Stimulated activated CD8-positive, alpha-beta memory T cell treated with anti-CD3 and anti-CD28 coated beads, Interleukin-12 subunit alpha, Interleukin-12 subunit beta, amount 100 ng/mL, for 4 hours (primary cell): ENCODE measurements at places on chromosomes 4 and X.

- no peak for DNase-seq
Observed at GRCh38 chrX:84737471-84737871, 235.2 kb upstream of the HDX start.

DNA sequence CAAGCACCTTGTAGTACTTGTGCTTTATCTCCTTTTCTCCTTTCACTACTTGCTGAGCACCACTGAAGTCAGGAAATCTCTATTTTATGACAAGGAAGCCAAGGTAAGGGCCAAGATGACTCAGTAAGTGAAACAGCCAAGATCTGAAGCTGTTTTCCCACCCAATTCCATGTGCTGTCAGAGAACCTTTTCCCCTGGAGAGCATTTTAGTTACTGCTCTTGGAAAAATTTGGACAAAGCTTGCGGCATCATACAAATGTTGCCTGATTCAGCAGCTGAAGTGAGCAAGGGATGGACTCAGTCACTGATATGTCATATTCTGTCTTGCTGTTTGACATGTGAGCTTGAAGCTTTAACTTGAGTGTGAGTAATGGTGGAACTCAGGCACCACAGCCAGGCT, 391.4 kb downstream of the RAB28 start:
- no peak for DNase-seq

DNA sequence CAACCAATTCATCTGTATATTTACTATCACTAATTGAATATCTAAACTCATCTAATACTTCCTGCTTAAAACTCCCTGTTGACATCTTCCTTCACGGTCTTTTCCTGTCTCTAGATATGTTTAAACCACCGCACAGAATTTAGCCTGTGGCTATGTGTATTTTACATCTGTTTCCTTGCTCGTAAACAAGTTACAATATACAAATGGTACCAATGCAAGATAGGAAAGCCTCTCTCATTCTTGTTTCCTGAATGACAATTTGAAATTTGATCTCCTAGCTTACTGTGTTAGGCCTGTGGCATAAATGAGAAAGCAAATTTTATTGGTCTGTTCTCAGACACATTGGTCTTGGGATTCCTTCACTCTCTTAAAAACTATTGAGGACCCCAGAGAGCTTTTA, 89.7 kb upstream of the PCDH7 start:
- DNase-seq, result no peak

- no peak for DNase-seq
Observed at GRCh38 chr4:120071192-120071795, 4.6 kb upstream of the MAD2L1 start.

DNA sequence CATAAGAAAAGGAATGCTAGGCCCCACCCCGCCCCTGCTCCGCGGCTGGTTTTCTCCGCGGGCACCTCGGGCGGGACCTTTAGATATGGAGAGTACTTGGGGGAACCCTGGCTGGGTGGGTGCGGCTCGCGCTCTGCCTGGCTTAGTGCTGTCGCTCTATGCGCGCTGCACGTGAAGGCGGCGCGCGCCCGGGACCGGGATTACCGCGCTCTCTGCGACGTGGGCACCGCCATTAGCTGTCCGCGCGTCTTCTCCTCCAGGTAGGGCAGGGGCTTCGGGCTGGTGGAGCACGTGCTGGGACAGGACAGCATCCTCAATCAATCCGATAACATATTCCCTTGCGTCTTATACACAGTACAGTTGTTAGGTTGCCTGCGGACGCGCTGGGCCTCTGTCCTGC, 56.0 kb downstream of the MAGEB10 start:
- DNase-seq, result no peak

DNA sequence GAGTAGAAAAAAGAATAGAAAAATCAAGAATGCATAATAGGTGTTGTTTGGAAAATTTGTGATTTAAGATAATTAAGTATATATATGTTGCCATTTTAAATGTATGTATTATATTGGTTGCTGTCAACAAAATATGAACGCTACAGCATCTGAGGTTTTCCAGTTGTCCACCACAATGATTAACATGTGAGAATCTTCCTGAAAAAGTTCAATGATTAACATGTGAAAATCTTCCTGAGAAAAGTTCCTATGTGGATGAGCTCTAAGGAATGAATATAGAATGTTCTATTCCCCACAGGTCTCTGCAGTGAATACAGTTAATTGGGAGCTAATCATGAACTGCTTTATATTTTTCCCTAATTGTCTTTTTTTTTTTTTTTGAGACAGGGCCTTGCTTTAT, 214.7 kb downstream of the CBR4 start:
- DNase-seq, result no peak

GRCh38 chrX:138775517-138775916, 64.0 kb upstream of the FGF13 start:
- no peak for DNase-seq

DNA sequence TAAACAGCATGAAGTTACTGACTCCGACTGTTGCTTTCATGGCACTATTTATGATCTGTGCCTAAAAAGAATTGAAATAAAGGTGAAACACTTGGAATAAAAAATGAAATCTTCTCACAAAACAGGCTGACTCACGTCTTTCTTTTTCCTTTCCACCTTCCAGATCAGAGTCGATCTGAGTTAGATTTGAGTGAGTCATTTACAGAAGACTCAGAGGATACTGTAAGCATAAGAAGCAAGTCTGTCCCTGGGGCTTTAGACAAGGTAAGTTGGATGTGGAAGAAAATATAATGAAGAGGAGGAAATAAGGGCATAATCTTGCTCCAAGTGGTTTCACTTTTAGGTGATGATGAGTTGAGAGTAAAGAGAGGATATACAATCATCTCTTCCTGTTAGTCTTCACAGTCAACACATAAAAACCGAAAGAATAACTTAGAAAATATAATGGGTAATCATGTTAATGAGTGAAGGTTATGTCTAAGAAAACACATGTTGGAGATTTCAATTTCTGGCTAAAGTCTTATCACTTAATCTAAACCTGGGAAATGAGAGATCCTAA, 89.7 kb downstream of the SYTL5 start:
- no peak for DNase-seq

- DNase-seq, result no peak
Observed at GRCh38 chr4:75287738-75288517, 226.3 kb downstream of the RCHY1 start.

DNA sequence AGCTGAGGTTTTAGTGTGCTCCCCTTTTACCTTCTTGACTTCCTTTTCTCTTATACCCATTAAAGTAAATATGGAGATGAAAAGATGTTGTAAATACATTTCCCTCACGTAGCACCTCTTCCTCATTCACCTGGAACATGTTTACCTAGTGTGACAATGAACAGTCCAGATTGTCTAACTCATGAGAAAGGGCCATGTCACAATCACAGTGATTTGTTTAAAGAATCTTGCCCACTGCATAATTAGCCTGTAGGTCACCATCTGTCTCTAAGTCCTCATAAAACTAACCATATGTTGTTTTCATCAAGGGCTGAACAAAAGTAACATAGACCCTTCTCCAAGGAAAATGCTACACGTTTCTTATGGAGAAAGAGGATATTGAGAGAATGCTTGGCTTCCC, 85.7 kb downstream of the TSPAN5 start:
- DNase-seq, result no peak

- no peak for DNase-seq
Observed at GRCh38 chrX:103063191-103063845, 653 bp downstream of the BEX1 start.
